ENCODE measurements at places on chromosomes 1 and 21.
A peak's percentile ranks its signal among the peaks of the same experiment; 100 is the strongest.

DNA sequence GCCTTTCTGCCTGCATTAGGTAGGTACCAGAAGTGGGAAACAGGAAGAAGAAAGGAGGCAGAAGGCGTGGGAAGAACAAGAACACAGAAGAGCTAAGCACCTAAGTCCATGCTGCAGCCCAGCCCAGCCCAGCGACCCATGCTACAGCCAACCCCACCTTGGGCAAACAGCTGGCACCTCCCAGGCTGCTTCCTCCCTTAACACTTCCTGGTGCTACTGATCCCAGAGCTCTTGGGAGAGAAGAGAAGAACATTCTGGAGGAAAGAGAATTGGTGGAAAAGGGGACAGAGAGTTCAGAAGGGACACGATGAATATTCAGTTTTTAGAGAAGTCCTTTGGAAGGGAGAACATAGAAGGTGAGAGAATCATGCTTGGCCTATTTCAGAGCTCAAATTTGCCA, 28.5 kb downstream of the PLEKHA6 start:
- DNase-seq, result no peak

DNA sequence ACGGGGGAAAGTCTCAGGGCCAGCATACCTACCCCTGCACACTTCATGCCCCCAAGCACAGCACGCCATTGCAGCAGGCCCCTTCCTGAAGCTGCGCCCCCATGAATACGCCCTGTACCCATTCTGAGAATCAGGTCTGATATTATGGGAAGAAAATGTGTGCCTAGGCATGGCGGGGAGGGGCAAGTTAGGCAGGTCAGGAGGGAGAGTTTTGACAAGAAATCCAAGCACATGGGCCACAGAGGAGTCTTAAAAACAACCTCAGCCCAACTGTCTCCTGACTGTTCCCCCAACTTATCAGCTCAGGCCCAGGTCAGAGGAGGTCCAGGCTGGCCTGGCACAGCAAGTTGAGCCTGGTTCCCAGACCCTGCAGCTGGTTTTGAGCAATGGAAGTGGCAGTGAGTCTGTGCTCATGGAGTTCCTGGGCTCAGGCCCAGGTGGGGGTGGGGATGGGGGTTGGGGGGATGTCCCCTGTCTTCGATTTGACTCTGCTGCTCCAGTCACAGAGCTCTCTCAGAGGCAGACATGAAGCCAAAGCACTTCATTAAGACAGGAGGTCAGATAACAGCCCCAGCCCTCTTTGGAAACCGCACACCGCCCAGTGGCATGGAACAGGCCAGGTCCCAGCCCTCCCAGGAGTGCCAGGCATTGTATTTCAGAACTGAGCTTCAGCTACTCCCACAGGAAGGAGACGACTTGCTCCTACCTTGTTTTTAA, 20.6 kb upstream of the BCAR3 start:
- no peak for DNase-seq

DNA sequence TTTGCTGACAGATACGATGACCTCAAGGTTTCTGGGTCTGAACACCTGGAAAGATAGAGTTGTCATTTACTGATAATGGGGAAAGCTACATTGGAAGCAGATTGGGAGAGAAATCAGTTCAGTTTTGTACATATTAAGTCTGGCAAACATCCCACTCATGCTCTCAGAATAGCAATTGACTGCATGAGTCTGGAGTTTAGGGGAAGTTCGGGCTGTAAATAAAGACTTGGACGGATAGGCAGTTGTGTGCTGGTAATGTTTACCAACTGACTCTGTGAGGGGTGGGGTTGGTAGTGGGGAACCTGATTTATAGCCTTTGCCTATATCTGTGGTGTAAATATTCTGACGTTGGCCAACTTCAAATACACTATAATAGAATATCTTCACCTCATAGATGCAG, 4.0 kb downstream of the H6PD start:
- no peak for DNase-seq

GRCh38 chr1:164765992-164766720, 207.2 kb downstream of the PBX1 start:
- no peak for DNase-seq

DNA sequence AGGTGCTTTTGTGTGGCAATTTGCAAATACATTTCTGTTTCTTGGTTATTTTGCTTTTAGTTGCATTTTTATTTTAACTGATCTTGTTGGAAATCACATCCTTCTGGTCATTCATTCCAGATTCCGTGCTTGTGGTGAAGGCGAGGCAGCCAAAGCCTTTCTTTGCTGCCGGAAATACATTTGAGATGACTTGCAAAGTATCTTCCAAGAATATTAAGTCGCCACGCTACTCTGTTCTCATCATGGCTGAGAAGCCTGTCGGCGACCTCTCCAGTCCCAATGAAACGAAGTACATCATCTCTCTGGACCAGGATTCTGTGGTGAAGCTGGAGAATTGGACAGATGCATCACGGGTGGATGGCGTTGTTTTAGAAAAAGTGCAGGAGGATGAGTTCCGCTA, 34.8 kb upstream of the CD101 start:
- no peak for DNase-seq

DNA sequence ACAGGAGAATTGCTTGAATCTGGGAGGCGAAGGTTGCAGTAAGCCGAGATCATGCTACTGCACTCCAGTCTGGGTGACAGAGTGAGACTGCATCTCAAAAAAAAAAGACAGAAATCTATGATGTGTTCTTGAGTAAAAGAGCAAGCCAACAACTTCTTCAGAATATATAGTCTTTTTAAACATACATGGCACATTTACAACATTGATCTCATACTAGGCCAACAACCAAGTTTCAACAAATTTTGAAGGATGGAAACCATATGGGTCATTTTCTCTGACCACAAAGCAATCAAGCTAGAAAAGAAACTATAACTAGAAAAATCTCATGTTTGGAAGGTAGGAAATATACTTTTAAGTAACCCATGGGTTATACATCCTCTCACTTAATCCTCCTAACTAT, 38.3 kb downstream of the PAFAH2 start:
- no peak for DNase-seq

DNA sequence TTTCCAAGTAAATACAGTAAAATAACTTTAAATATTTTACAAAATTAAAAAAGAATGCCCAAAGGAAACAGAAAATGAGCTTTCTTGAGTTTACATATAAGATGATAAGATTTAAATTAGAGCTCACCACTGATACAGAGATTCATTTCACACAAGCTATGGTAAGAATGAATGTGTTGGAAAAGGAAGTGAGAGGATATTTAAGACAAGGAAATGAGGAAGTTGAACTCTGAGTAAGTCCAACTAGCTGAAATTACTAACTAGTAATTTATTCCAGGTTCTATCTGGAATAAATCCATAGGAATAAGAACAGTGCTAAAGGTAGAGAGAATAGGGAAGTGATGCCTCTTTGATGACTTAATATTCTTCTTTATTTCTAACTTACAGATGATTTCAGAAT, 42.4 kb downstream of the FNBP1L start:
- DNase-seq, result no peak

- no peak for DNase-seq
Observed at GRCh38 chr1:61692155-61692800, 32.7 kb downstream of the TM2D1 start.

GRCh38 chr1:217062586-217062985, 339.4 kb upstream of the ESRRG start:
- no peak for DNase-seq

- no peak for DNase-seq
Observed at GRCh38 chr1:7659514-7659913, 111.6 kb upstream of the VAMP3 start.

GRCh38 chr1:46453449-46453848, 36.2 kb upstream of the DMBX1 start:
- DNase-seq, result no peak

GRCh38 chr1:155126556-155127104, 1.0 kb upstream of the EFNA1 start:
- DNase-seq, result peak; percentile 62

DNA sequence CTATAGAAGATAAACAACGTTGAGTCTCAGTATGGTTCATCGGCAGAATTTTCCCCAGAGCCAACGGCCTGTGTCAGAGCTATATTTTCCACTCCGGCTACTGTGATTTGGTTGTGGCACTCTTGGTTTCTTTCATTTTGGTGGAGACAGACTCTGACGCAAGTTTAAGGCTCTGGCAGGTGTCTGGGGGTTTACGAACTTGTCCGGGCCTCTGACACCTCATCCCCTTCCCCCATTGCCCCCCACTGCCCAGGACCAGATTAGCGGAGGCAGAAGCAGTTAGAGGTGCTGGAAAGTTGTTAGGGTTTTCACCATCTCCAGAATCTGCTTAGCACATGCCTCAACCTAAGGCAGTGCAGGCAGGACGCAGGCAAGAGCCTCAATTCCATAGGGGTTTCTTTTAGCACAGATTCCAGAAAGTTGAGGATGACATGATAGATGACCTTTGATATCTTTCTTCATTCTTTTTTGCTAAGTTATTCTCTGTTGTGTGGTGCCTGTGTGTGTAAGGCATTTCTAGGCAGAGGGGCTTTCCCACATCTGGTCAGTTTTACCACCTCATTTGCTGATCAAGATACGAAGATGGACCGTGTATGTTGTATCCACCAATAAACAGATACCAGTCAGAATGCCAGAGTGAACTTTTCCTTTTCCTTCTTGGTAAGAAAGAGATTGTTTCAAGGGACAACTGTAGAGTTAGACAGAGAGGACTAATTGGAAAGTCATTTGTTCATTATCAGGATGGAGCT, 18.4 kb upstream of the IL10 start:
- no peak for DNase-seq

- DNase-seq, result no peak
Observed at GRCh38 chr1:15835205-15835740, 12.2 kb upstream of the SPEN start.

GRCh38 chr1:53541761-53542550, 82.8 kb downstream of the DMRTB1 start:
- no peak for DNase-seq

- DNase-seq, result no peak
Observed at GRCh38 chr1:160244209-160244608, 18.1 kb downstream of the DCAF8 start.

GRCh38 chr1:74363220-74363619, 128.0 kb downstream of the TNNI3K start:
- DNase-seq, result no peak

DNA sequence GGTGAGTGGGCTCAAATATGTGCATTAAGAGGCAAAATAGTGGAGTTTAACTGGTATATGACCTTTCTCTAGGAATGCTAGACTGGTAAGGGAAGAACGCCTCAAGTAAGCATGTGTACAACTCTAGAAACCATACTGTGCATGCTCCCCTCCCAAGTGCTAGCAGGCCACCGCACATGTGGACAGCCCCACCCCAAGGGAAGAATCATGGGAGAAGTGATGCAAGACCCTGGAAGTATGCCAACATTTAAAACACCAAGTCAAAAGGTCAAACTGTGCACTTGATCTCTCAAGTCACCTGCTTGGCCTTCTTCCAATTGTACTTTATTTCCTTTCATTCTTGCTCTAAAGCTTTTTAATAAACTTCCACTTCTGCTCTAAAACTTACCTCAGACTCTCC, 120.4 kb downstream of the WDR3 start:
- no peak for DNase-seq

DNA sequence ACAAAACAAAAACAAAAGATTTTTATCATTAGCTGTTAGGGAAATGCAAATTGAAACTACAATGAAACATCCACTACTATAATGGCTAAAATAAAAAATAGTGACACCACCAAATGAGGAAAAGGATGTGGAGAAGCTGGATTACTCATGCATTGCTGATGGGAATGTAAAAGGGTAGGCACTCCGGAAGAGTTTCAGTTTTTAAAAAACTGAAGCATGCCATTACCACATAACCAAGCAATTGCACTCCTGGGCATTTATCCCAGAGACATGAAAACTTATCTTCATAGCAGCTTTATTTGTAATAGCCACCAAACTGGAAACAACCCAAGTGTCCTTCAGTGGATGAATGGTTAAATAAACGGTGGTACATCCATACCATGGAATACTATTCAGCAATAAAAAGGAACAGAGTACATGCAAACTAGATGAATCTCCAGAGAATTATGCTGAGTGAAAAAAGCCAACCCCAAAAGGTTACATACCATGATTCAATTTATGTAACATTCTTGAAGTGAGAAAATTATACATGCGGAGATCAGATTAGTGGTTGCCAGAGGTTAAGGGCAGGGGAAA, 14.5 kb upstream of the CFAP298 start:
- DNase-seq, result no peak

DNA sequence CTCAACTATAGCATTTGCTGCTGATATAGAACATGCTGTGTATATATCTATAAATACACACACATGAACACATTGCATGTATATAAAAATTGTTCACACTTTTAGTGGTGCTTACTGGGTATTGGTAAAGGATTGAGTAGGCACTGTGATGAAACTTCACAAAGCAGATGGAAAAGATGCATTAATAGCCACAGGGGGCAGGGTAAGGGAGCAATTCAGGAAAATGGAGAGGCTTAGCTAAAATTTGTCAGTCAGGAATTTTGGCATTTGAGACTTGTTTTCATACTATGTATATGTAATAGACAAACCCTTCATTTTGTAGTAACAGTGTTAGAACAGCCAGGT, 633 bp upstream of the PPFIA4 start:
- DNase-seq, result no peak

DNA sequence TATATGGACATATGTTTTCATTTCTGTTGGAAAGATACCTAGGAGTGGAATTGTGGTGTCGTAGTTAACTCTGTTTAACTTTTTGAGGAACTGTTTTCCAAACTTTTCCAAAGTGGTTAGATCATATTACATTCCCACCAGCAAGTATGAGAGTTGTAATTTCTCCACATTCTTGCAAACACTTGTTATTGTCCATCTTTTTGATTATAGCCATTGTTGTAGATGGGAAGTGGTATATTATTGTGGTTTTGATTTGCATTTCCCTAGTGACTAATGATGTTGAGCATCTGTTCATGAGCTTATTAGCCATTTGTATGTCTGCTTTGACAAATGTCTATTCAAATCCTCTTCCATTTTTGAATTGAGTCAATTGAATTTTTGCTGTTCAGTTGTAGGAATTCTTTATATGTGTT, 19.8 kb downstream of the CAMTA1 start:
- no peak for DNase-seq

DNA sequence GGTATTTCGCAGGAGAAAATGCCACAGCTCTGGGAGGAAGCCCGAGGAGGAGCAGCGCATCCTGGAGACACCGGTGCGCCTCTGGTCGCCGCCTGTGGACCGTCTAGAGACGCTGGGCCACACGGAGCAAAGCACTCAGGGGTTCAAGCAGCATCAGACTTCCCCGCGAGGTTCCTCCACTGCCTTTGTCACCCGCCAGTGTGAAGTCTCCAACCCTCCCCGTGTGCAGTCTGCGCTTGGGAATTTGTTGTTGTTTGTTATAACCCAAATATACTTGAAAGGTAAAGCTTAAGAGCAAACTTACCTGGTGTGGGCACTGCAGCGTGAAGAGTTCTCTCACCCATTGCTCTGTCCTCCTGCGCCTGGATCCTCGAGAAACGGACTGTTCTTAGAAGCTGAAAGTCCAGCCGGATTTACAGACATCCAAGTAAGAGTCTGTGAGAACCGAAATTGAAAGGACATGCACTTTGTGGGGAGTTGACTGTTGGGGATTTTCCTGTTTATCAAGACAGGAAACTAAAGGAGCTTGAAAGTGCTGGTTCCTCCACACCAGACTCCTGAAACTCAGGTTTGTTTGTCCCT, at the start of gene GBP4:
GBP4 (minus strand) TSS at position 452 of the 582 bp plus-strand sequence; CDS start at position 344, 108 bp downstream.
- peak; percentile 59 for DNase-seq

- DNase-seq, result no peak
Observed at GRCh38 chr1:244369256-244370057, 82.3 kb downstream of the ADSS2 start.

- DNase-seq, result no peak
Observed at GRCh38 chr1:157739229-157739901, 37.6 kb downstream of the FCRL2 start.

All from ovary (tissue), 10 donors.